ENCODE measurements at places on chromosomes 13 and 19.

GRCh38 chr13:50006426-50007135, 8.7 kb upstream of the KCNRG start:
- no peak for DNase-seq

GRCh38 chr19:4208385-4209094, 20.8 kb upstream of the EBI3 start:
- no peak for DNase-seq

DNA sequence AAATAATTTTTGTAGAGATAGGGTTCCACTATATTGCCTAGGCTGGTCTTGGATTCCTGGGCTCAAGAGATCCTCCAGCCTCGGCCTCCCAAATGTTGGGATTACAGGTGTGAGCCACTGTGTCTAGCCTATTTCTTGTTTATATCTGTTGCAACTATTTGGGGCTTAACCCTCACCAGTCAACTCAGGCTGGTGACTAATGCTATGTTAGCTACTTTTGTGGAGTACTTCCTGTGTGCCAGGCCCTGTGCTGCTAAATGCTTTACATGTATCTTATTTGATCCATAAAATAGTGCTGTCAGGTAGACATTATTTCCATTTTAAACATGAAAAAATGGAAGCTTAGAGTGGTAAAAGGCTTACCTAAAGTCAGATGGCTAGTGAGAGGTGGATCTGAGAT, 13.8 kb downstream of the CEACAM1 start:
- no peak for DNase-seq

DNA sequence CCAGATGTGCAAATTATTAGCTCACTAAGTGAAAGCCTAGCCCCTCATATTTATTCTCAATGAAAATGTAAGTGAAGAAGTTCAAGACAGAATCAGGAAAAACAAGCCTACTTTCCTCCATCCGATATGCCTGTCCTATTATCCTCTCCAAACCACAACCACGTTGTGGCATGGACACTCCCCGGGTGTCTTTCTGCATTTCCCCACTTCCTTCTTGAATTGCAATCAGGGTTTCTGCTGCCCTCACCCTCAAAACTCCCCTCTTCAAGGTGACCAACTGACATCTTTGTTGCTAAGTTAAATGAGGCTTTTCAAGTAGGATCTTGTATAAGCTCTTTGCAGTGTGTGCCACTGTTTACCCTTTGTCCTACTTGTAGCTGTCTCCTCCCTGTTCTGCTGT, 11.8 kb downstream of the SLC25A30 start:
- DNase-seq = no peak

DNA sequence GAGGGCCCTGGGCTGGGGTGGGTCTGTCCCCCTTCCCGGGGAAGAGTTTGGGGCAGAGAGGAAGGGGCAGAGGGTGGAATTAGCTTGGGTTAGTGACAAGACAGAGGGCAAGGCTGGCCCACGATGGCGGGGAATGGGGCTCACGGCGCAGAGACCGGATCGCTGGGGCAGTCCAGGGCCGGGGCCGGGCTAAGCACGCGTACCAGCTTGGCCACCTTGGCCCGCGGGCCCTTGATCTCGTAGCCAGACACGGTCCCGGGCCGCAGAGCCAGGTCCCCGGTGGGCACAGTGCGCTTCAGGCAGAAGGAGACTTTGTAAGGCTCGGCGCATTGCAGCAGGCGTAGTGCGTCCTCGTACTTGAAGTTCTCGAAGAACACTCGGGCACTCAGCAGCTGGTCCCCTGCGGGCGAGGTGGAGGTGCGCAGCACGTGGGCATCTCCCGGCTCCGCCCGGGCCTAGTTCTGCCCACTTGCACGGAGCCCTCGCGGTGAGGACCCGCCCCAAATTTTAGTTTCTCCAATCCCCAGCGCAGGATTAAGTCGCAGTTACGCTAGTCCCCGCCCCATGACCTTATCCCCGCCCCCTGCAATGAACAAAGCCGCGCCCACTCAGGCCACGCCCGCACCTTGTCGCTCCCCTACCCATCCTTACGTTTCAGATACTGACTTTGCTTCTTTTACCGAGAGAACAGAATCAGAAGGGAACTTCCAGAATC, 8.6 kb upstream of the HIPK4 start:
- peak; percentile 70 for DNase-seq

DNA sequence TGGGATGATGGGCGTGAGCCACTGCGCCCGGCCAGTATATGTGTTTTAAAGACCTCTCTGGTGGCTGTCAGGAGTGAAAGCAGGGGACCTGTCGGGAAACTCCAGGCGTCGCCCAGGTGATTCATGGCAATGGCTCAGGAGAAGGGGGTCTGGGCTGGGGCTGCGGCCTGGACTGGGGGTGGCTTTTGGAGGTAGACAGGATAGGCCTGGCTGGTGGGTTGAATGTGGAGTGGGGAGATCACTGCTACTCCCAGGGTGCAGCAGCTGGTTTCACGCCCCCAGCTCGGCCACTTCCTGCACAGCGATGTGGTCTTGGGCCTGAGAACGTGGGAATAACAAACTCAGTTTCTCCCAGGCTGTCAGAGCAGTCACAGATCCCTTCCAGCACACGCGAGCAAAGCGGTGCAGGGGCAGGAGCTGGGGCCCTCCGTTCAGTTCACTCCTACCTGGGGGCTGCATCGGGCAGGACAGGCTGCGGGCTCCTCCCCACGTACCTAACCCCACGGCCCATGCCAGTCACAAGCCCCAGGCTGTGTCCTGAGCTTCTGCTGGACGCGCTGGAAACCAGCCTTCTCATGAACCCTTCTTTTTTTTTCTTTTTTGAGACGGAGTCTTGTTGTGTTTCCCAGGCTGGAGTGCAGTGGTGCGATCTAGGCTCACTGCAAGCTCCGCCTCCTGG, 18.9 kb downstream of the KDM4B start:
- no peak for DNase-seq

GRCh38 chr13:111076155-111077013, 38.7 kb upstream of the ARHGEF7 start:
- DNase-seq = no peak

GRCh38 chr19:1843646-1844394, 4.5 kb downstream of the REXO1 start:
- DNase-seq = no peak

DNA sequence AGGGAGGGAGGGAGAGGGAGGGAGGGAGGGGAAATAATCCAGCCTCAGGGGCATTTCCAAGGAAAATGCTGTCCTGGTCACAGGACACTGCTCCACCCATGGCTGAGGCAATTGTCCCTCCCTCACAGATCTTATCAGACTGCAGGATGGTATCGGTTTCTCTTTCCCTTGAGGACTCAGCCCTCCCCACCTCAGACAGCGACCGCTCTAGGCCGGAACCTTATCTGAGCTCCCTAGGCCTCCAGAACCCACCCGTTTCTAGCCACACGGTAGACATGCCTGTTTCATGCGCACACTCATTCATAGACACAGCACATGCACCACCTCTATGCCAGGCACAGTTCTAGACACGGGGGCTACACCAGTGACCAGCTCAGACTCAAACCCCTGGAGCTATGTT, 10.0 kb upstream of the IZUMO2 start:
- DNase-seq = no peak

DNA sequence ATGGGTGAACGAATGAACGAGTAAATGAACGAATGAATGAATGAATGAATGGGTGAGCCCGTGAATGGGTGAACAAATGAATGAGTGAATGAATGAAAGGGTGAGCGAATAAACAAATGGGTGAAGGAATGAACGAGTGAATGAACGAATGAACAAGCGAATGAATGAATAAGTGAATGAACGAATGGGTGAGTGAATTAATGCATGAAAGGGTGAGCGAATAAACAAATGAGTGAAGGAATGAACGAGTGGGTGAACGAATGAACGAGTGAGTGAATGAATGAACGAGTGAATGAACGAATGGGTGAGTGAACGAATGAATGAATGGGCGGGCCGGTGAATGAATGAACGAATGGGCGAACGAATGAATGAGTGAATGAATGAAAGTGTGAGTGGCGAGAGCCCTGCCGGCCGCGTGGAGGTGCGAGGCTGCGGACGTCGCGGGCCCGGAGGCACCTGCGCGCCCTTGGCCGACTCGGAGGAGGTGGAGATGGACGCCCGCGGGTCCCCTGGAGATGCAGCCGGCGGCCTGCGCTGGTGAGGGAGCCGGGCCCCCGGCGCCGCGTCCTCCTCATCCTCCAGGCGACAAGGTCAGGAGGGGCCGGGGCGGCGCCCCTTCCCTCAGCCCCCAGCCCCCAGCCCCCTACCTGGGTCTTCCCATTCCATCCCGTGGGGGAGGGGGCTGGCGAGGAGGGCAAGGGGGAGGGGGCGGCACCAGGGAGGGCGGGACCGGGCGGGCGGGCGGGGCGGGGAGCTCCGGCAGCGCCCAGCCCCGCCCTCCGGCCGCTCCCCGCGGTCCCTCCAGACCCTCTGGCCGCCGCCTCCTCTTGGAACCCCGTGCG, 15.4 kb downstream of the ANKRD24 start:
- DNase-seq = no peak

- no peak for DNase-seq
Measured at GRCh38 chr13:51601601-51602565, 17.6 kb downstream of the WDFY2 start.

DNA sequence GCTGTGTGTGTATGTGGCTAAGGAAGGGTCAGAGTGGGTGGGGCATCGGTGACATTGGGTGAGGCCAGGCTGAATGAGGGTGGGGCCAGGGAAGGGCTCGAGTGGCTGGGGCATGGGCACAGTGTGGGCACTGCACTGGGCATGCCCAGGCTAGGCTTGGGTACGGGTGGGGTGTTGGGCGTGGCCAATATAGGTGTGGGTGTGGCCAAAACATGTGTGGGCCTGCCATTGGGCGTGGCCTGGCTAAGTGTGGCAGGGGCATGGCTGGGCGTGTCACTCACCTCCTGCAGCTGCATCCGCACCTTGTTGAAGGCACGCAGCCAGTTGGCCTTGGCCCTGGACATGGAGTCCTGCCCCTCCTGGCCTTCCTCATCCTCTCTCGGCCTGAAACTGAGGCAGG, 33.2 kb downstream of the UNC13A start:
- DNase-seq = no peak

- no peak for DNase-seq
Measured at GRCh38 chr19:45152504-45153338, 8.1 kb downstream of the NKPD1 start.

DNA sequence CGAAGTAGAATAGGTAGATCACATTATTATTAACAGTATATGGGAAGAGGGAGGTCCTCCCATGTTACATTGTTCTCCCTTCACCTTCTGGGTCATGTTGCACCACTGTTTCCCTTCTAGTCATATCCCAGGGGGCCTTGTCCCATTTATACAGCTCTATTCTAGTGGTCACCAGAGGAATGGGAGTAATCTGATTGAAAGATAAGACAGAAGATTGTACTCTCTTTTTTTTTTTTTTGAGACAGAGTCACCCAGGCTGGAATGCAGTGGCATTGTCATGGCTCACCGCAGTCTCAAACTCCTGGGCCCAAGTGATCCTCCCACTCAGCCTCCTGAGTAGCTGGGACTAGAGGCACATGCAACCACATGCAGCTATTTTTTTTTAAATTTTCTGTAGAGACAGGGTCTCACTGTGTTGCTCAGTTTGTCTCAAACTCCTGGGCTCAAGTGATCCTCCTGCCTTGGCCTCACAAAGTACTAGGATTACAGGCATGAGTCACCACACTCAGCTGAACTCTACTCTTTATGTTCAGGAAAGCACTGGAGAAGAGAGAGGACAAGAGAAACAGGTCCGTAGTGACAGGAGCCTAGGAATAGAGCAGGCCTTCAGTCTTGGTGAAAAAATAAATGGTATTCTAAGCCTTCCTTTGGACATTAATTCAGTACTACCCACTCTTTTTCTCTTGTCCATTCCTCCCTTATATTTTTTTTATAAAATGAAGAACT, 4.3 kb upstream of the ZNF529 start:
- DNase-seq = no peak

DNA sequence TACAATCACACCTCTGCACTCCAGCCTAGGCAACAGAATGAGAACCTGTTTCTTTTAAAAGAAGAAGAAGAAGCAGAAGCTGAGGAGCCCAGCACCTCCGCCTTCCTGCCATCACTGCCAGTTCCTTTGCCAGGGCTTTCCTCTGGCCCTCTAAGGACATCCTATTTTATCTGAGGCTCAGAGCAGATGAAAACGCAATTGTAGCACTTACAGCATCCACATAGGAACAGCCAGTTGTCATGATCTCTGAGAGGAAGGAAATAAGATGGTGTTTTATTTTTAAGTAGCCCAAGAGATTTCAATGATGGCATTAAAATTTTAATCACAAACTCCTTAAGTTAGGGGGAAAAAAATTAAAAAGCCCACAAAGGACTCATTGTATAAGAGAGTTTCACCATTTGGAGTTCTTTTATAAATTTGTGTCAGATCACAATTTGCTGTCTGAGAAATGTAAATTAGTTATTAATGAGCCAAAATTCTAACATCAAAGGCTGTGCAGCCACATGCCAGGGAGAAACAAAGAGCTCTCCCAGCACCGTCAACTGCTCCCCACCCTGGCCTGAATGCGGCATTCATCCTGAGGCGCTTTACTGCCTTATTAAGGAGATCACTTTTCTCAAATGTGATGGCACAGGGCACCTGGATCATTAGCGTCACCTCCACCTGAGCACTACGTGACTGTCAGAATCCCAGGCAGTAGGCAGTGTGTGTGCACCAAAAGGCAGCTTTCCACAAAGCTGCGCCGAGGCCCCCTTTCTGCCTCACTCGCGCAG, 393.0 kb downstream of the FOXO1 start:
- DNase-seq = no peak

GRCh38 chr19:1170938-1171754, 2.9 kb downstream of the SBNO2 start:
- no peak for DNase-seq

DNA sequence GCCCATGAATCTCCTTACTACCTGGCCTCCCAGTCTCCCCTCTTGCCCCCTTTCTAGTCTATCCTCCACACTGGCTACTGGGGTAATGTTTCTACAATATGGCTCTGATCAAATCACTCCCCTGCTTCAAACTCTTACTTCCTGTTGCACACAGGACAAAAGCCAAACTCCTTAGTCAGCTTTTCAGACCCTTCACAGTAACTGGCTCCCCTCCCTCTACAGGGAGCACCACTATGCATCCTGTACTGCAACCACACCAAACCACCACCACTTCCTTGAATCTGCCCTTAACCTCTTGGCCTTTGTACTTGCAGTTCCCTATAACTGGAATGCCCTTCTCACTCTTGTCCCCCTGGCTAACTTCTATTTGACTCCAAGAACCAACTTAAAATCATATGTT, 32.2 kb downstream of the DEDD2 start:
- DNase-seq = no peak

DNA sequence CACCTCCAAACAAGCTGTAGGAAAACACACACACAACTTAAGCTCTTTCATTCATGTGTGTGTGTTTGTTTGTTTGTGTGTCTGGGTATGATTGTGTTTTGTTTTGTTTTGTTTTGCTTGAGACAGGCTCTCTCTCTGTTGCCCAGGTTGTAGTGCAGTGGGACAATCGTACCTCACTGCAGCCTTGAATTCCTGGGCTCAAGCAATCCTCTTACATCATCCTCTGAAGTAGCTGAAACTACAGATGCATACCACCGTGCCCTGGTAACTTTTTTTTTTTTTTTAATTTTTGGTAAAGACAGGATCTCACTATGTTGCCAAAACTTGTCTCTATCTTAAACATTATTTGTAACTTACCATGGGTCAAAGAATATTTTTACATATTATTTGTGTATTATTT, 431.7 kb downstream of the SLITRK1 start:
- DNase-seq = no peak

All from NCI-H187 treated with DMSO at 0.1 percent for 48 hours (cell line).